ENCODE measurements at places on chromosomes 7 and 10. TPM values are rescaled to one million over a fixed set of nuclear protein-coding genes. Genes with fewer than 3 reads are reported as not detected.

DNA sequence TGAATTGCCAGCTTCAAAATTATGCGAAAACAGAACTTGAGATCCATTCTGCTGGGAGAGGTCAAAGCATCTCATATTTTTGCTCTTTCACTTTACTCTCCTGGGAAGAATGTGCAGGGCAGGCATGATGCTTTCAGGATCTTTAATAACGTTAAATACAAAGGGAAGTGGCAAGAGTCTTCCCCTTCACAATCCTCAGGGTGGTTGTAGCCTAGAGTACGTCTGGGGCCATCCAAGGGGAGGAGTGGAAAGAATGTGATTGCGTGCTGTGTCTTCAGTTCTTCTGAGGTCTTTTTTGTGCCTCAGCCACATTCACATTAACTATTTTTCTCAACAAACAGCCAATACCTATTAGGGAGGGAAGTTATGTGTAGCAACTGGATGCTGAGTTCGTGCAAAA is 207.3 kb downstream of the HGF start:
- H3K36me3 ChIP-seq, result no peaks in the 10 kb centered on the region
- peaks cover 2% of the 10 kb centered on the region for H3K4me1 ChIP-seq
- DNase-seq, result no peak
- H3K4me3 ChIP-seq, result no peak overlapping the region

The GBX1 gene
- not detected for polyA plus RNA-seq

The PRKAR2B gene
- 19.3 TPM for polyA plus RNA-seq

The SFR1 gene
- 1.5 TPM for polyA plus RNA-seq
